ENCODE measurements at places on chromosomes 16 and 17. TPM values are rescaled to one million over a fixed set of nuclear protein-coding genes. Genes with fewer than 3 reads are reported as not detected.

GRCh38 chr16:17368446-17368845, 102.3 kb downstream of the XYLT1 start:
- peaks cover 92% of the 10 kb centered on the region for H3K4me1 ChIP-seq
- peak overlapping the region; percentile 72 for H3K4me3 ChIP-seq
- H3K36me3 ChIP-seq, result no peaks in the 10 kb centered on the region
- no peaks in the 10 kb centered on the region for H3K27me3 ChIP-seq

The NMRAL1 gene
- total RNA-seq, result 65.8 TPM

The TNFRSF13B gene
- not detected for total RNA-seq

The SCPEP1 gene
- 27.4 TPM for total RNA-seq

The GSDMA gene
- total RNA-seq, result not detected

GRCh38 chr17:27951872-27952271, 58.7 kb upstream of the LYRM9 start:
- no peak overlapping the region for H3K4me3 ChIP-seq
- no peaks in the 10 kb centered on the region for H3K4me1 ChIP-seq
- DNase-seq, result no peak
- H3K27me3 ChIP-seq, result no peaks in the 10 kb centered on the region

GRCh38 chr17:33447090-33447489, 154.0 kb upstream of the ASIC2 start:
- no peak overlapping the region for H3K4me3 ChIP-seq
- no peaks in the 10 kb centered on the region for H3K4me1 ChIP-seq
- no peak overlapping the region for H3K27ac ChIP-seq
- no peaks in the 10 kb centered on the region for H3K36me3 ChIP-seq

The ITGA3 gene
- total RNA-seq, result 12.5 TPM

DNA sequence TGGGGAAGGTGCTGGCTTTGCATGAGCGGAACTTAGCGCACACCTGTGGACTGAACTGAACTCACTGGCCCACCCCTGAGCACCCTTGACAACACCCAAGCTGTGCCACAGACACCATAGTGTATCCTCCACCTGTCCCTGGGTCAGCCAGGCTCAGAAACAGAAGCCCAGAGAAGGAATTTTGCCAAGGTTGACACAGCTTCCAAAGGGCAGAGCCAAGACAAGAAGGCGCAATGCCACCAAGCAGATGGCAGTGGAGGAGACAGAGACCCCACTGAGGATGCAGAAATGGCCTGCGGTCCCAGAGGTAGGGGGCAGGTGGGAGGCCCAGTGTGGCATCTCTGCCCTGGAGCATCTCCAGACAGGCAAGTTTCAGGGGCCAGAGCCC, 169.0 kb downstream of the ENGASE start:
- DNase-seq, result no peak
- no peak overlapping the region for H3K4me3 ChIP-seq
- no peaks in the 10 kb centered on the region for H3K27me3 ChIP-seq
- H3K4me1 ChIP-seq, result no peaks in the 10 kb centered on the region

The TNS4 gene
- total RNA-seq, result 3.1 TPM

DNA sequence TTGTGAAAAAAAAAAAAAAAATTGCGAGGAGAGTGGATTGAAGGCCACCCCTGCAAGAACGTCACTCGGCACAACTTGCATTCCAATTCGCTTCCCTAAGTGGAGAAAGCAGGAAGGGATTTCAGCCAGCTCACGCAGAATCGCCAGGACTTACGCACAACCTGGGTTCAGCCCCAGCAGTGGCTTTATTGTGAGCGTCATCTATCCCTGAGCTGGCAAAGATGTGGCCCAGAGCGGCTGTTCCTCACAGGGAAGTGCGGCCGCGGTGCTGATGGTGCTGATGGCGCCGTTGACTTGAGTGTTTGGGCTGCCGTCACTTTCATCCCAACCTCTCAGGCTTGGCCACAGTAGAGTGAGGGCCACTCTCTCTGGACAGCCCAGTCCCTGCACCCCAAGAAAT, 197.6 kb downstream of the NTN1 start:
- no peaks in the 10 kb centered on the region for H3K4me1 ChIP-seq
- no peaks in the 10 kb centered on the region for H3K36me3 ChIP-seq
- H3K27ac ChIP-seq, result no peak overlapping the region
- DNase-seq, result no peak
- no peak overlapping the region for H3K4me3 ChIP-seq

- DNase-seq, result no peak
- no peaks in the 10 kb centered on the region for H3K27me3 ChIP-seq
- no peak overlapping the region for H3K4me3 ChIP-seq
- H3K4me1 ChIP-seq, result no peaks in the 10 kb centered on the region
- H3K27ac ChIP-seq, result no peak overlapping the region
- no peaks in the 10 kb centered on the region for H3K36me3 ChIP-seq
Measured at GRCh38 chr16:86343796-86344585, 166.3 kb upstream of the FOXF1 start.

DNA sequence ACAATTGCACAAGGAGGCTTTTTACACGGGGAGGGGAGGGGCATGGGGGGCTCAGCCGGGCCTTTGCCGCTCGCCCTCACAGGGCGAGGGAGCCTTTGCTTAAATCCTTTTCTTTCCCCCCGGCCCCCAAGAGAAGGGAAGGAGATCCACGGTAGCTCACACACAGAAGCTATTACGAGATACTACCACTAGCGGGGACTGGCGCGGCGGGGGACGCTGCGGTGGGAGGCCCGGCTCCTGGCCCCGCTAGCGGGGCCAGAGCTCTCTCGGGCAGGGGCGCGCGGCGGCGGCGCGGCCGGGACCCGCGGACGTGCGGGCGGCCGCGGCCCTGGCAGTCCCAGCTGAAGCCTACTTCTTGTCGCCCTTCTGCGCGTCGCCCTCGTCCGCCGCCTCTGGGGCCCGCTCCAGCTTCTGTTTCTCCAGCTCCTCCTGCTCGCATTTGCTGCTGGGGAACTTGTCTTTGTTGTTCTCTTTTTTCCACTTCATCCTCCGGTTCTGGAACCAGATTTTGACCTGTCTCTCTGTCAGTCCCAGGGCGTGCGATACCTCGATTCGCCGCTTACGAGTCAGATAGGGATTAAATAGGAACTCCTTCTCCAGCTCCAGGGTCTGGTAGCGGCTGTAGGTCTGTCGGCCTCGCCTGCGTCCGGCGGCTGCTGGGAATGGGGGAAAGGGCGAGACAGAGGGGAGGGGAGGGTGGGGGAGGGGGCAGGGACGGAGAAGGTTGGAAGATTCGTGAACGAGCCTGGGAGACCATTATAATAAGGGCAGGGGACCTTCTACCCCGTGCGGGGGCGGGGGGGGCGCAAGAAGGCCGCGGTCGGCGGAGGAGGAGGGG, 2.0 kb downstream of the HOXB8 start:
- peaks cover 70% of the 10 kb centered on the region for H3K27me3 ChIP-seq
- H3K4me3 ChIP-seq, result peak overlapping the region; percentile 62
- peaks cover 53% of the 10 kb centered on the region for H3K4me1 ChIP-seq
- H3K27ac ChIP-seq, result no peak overlapping the region

The IRX3 gene
- not detected for total RNA-seq

DNA sequence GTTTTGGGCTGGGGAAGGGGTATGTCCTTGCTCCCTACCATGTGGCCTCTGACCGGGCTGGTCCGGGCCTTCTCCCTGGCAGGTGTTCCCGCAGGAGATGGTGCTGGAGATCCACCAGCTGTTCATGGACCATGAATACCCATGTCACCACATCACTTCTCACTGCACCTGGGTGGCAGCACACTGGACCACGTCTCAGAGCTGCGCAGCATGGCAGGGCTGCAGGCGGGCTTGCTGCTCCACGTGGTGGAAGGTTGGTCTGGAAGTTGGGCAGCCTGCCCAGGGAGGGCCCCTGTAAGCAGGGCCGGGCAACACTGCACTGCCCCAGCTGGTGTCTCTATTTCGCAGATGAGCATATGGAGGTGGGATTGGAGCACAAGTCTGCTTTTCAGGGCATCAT, 169.5 kb upstream of the ZNF267 start:
- no peak for DNase-seq
- H3K4me3 ChIP-seq, result no peak overlapping the region
- no peaks in the 10 kb centered on the region for H3K27me3 ChIP-seq
- H3K36me3 ChIP-seq, result peaks cover 42% of the 10 kb centered on the region
- H3K27ac ChIP-seq, result no peak overlapping the region

DNA sequence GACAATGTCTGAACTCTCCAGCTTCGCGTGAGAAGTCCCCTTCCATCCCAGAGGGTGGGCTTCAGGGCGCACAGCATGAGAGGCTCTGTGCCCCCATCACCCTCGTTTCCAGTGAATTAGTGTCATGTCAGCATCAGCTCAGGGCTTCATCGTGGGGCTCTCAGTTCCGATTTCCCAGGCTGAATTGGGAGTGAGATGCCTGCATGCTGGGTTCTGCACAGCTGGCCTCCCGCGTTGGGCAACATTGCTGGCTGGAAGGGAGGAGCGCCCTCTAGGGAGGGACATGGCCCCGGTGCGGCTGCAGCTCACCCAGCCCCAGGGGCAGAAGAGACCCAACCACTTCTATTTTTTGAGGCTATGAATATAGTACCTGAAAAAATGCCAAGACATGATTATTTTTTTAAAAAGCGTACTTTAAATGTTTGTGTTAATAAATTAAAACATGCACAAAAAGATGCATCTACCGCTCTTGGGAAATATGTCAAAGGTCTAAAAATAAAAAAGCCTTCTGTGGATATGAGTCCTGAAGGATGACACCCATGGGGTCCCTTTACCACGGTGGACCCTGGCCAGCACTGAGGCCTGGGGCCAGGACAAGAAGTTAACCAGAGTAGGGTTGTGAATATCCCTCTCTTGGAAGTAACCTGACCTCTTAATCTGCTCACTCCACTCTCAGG, 10.5 kb upstream of the ITGAD start:
- H3K4me3 ChIP-seq, result no peak overlapping the region
- H3K27ac ChIP-seq, result no peak overlapping the region
- H3K4me1 ChIP-seq, result peaks cover under 1% of the 10 kb centered on the region

DNA sequence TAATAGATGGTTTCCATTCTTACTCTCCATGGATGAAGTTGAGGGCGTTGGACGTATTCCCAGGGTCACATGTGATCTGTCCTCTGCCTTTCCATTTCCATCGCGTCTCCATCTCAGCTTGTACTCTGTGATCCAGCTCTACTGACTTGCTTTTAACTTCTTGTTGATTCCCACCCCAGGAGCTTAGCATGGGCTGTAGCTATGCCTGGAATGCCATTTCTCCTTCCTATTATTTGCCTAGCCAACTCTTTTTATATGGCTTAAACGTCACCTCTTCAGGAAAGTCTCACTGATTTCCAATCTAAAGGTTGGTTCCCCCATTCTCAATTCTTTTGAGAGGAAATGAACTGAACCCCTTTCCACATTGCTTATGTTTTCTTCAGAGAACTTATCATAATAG, 475.9 kb downstream of the XYLT1 start:
- no peaks in the 10 kb centered on the region for H3K36me3 ChIP-seq
- DNase-seq, result no peak
- H3K4me1 ChIP-seq, result peaks cover 14% of the 10 kb centered on the region
- H3K4me3 ChIP-seq, result no peak overlapping the region
- no peak overlapping the region for H3K27ac ChIP-seq
- no peaks in the 10 kb centered on the region for H3K27me3 ChIP-seq

GRCh38 chr17:67124450-67125148, 80.2 kb downstream of the CACNG1 start:
- H3K4me1 ChIP-seq, result no peaks in the 10 kb centered on the region
- H3K4me3 ChIP-seq, result no peak overlapping the region
- H3K27me3 ChIP-seq, result no peaks in the 10 kb centered on the region
- DNase-seq, result no peak
- no peak overlapping the region for H3K27ac ChIP-seq

- no peak overlapping the region for H3K27ac ChIP-seq
- H3K36me3 ChIP-seq, result peaks cover 3% of the 10 kb centered on the region
- DNase-seq, result no peak
Measured at GRCh38 chr17:51251010-51251409, 8.8 kb downstream of the MBTD1 start.

GRCh38 chr17:66542129-66542966, 239.9 kb downstream of the PRKCA start:
- no peaks in the 10 kb centered on the region for H3K27me3 ChIP-seq
- no peak overlapping the region for H3K27ac ChIP-seq
- H3K4me3 ChIP-seq, result no peak overlapping the region

- no peak for DNase-seq
- H3K4me1 ChIP-seq, result peaks cover 20% of the 10 kb centered on the region
- H3K4me3 ChIP-seq, result no peak overlapping the region
- no peak overlapping the region for H3K27ac ChIP-seq
- H3K27me3 ChIP-seq, result peaks cover 4% of the 10 kb centered on the region
Measured at GRCh38 chr16:4202615-4203345, 39.1 kb downstream of the SRL start.

- no peak overlapping the region for H3K4me3 ChIP-seq
- H3K4me1 ChIP-seq, result no peaks in the 10 kb centered on the region
- no peaks in the 10 kb centered on the region for H3K36me3 ChIP-seq
- peaks cover 6% of the 10 kb centered on the region for H3K27me3 ChIP-seq
Measured at GRCh38 chr17:6706499-6706898, 6.7 kb downstream of the SLC13A5 start.

The ACE gene
- 4.6 TPM for total RNA-seq

The TTLL6 gene
- not detected for total RNA-seq

The CIITA gene
- 11.9 TPM for total RNA-seq

The TLCD2 gene
- total RNA-seq, result 0.22 TPM

DNA sequence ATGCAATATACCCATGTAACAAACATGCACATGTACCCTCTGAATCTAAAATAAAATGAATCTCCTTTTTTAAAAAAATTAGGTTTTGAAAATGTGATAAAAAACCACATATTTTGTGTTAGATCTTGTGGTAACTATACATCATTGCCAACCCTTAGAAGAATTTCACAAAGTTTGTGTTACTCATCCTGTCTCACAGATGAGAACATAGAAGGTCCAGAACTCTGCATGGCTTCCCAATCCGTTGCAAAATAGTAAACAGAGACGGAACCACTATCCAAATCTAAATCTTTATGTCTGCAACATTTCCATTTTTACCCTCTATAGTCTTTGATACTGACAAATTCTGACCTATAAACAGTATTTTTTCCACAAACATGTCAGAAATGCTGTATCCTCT, 759.9 kb downstream of the KCNJ2 start:
- no peaks in the 10 kb centered on the region for H3K36me3 ChIP-seq
- H3K4me3 ChIP-seq, result no peak overlapping the region
- no peaks in the 10 kb centered on the region for H3K27me3 ChIP-seq
- DNase-seq, result no peak
- no peak overlapping the region for H3K27ac ChIP-seq
- no peaks in the 10 kb centered on the region for H3K4me1 ChIP-seq

The PHOSPHO1 gene
- total RNA-seq, result not detected

DNA sequence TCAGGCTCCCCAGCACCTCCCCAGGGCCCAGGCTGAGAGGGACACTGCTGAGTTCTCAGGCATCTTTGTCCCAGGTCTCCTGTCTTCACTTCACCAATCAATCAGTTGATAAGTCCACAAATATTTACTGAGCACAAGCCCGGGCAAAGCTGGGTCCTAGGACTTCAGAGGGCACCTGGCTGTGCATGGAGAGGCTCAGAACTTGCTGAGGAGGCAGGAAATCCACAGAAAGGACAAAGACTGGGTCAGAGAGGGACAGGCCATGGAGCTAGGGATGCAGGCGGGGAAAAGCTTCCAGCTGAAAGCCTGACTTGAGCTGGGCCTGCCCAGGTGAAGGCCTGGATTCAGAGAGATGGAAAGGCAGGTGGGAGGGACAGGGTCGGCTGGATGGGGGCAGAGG, 33.2 kb upstream of the C1QL1 start:
- H3K27ac ChIP-seq, result no peak overlapping the region
- H3K4me1 ChIP-seq, result no peaks in the 10 kb centered on the region
- H3K27me3 ChIP-seq, result no peaks in the 10 kb centered on the region
- H3K4me3 ChIP-seq, result no peak overlapping the region
- DNase-seq, result no peak

GRCh38 chr16:48231727-48232492, 12.2 kb upstream of the LONP2 start:
- no peaks in the 10 kb centered on the region for H3K36me3 ChIP-seq
- no peaks in the 10 kb centered on the region for H3K27me3 ChIP-seq
- H3K4me1 ChIP-seq, result no peaks in the 10 kb centered on the region
- no peak overlapping the region for H3K4me3 ChIP-seq

GRCh38 chr17:64009571-64010402, 10.6 kb downstream of the ICAM2 start:
- peaks cover 80% of the 10 kb centered on the region for H3K4me1 ChIP-seq
- peaks cover 15% of the 10 kb centered on the region for H3K36me3 ChIP-seq
- no peak for DNase-seq

The SNAI3 gene
- 2.2 TPM for total RNA-seq
